ENCODE measurements at places on chromosomes 1 and 21.

- no peak for DNase-seq
These were observed 57.2 kb downstream of the NPHP4 start for GRCh38 chr1:5935026-5935425.

DNA sequence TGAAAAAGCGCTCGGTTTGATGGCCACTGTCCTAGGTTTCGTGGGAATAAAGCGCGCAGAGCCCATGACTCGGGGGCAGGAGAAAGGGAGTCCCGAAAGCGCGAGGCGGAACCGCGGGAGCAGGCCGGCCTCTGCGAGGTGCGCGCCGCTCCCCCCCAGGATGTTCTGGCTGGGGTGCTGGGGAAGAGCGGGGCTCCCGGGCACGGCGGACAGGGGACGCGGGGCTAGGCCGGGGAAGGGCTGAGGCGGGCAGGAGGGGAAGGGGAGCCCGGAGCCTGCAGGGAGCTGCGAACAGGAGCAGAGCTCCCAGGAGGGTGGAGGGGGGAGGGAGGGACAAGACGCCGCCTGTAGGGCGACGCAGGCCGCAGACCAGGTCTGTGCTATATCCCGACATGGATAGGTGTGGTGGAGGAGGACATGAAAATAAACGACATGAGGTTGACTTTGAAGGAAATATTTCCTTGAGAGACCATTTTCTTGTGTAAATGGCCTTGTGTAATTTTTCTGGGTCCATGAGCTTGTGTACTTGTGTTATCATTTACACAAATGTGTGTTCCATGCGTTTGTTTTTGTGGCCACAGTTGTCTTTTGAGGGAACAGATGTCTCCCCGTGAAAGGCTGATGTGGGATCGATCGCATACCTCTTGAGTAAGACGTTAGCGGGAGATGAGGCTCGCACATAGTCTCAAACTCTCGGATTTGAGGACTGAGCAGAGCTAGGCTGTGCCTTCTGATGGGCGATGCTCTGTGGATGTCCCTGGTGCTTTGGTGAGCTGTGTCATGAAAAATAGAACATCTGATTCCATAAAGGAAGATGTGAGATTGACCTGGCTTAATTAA lies 1.3 kb downstream of the PCNT start:
- peak; percentile 45 for DNase-seq

DNA sequence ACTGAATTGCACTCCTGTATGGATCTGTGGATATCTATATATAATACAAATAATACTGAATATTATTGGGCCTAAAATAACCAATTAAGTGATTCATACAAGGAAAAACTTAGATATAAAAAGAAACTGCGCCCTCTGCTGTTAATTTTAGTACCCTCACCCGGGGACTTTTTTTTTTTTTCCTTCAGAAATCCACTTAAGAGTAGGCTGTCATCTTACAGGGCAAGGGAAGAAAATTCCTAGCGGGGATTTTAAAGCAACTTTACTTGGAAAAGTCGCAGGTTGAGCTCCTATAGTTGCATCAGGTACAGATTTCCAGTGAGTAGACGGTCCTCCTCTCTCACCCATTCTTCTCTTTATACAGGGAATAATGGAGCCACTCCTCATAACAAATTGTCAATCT lies 1.3 kb downstream of the NTNG1 start:
- DNase-seq = no peak

GRCh38 chr1:45615885-45616284 lies 8.0 kb downstream of the CCDC17 start:
- DNase-seq = no peak

DNA sequence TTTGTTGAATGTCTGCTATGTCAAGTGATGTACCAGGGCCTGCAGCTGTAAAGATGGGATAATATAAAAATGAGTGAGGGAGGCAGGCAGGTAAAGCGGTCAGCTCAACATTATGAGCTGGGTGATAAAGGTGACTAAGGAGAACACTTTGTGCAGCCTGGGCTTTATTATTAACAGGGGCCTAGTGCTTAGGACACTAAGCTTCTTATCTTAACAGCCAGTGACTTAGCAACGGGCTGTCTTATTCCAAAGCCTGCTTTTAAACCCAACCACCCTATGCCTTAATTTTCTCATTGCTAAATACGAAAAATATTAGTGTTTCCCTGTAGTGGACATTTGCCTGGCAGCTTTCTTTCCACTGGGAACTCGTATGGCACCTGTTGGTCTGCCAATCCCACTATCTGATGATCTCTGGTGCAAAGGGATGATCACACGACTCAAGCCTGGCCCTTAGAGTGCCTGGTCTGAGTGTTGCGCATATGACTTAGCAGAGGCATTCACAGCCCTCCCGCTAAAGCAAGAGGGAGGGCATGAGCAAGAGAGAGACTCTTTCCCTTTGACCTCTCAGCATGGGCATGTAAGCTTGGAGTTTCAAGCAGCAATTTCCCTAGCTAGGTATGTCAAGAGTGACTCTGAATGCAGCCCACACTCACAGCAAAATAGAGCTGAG lies 98.6 kb upstream of the PAPPA2 start:
- no peak for DNase-seq

- peak; percentile 64 for DNase-seq
These were observed 179.4 kb downstream of the HIVEP3 start for GRCh38 chr1:41739061-41739955.

- DNase-seq = no peak
These were observed 34.2 kb downstream of the GATAD2B start for GRCh38 chr1:153888533-153888932.

- DNase-seq = no peak
These were observed 22.3 kb upstream of the PEX19 start for GRCh38 chr1:160307118-160307791.

DNA sequence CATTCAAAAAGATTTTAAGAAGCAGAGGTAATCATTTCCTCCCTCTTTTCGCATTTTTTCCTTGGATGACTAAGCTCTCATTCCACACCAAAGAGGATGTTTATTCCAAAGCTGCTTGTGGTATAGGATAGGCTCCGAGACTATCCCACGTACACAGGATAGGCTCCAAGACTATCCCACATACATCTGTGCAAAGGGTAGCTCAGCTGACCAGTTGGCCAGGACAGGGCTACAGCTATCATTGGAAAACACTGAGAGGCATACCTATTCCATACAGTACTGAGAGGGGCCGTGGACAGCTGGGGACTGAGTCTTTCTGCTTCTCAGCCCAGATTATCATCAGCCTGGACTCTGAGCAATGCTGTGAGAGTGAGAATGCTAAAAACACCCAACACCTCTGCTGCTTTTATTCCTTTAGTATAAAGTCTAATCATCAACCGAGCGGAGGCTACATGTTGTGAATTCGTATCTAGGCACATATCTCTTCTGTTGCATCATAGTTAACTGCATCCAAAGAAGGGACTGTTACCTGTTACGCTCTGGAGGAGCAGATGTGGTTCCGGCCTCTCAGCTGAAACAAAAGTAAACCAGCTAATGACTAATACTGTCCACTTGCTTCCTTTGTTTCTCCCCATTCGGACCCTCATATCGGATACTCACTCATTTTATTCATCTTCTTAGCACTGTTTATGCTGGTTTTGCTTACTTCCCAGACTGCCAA lies 141.0 kb downstream of the TNFSF18 start:
- DNase-seq = no peak

GRCh38 chr1:117826540-117827078 lies 102.8 kb downstream of the GDAP2 start:
- no peak for DNase-seq

GRCh38 chr21:45863267-45863666 lies 118.3 kb upstream of the COL6A1 start:
- no peak for DNase-seq

DNA sequence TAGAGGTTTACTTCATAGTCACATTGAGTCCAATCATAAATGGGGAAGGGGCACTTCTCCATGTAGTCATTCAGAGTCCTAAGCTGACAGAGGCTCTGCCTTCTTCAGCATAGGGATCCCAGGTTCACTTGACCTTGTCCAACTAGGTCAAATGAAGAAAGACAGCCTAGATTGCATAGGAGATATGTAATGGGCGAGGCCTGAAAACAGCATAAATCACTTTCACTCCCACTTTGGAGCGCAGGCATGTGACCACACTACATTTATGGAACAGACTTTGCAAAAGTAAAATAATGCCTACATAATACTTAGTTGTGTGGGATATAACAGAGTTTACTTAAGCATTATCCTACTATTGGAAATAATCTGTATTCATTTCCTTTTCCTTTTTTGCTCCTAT lies 51.7 kb downstream of the HOOK1 start:
- DNase-seq = no peak

GRCh38 chr1:163072658-163073057 lies 3.5 kb downstream of the RGS4 start:
- DNase-seq = no peak

- DNase-seq = no peak
These were observed 3.0 kb downstream of the HLX start for GRCh38 chr1:220882061-220882891.

DNA sequence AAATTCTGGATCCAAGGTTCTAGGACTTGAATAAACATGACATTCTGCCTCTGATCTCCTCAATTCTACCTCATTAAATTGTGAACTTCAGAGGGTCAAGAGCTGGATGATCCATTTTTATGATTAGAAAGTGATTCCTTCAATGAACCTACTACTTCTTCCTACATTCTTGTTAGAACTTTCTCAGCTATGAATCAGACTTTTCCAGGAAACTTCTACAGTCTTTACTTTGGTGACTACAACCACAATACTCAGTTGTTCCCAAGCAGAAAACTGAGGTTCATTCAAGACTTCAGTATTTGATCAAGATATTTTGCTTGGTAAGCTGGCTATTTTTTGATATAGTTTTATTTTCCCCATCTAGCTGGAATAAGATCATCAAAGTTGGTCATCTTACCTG lies 51.4 kb downstream of the CDC7 start:
- DNase-seq = no peak

GRCh38 chr1:218475699-218476098 lies 130.6 kb downstream of the TGFB2 start:
- DNase-seq = no peak

DNA sequence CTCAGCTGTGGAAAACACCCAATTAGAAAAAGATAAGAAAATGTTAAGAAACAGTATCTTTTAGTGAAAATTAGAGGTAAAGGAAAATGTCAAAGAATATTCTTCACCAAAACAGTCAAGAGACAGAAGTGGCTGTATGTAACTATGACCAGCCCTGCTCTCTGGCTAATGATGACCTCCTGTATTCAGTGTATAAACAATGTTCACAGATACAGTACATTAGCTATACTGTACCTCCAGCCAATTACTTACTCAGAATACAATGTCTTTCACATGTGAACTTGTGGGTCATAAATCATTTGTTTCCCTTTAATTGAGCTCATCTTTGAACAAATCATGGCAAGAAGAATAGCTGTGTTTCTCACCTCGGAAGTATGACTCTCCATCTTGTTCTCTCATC lies 432.0 kb downstream of the LMO4 start:
- DNase-seq = no peak

GRCh38 chr21:43210454-43211071 lies 41.8 kb downstream of the CRYAA start:
- no peak for DNase-seq

DNA sequence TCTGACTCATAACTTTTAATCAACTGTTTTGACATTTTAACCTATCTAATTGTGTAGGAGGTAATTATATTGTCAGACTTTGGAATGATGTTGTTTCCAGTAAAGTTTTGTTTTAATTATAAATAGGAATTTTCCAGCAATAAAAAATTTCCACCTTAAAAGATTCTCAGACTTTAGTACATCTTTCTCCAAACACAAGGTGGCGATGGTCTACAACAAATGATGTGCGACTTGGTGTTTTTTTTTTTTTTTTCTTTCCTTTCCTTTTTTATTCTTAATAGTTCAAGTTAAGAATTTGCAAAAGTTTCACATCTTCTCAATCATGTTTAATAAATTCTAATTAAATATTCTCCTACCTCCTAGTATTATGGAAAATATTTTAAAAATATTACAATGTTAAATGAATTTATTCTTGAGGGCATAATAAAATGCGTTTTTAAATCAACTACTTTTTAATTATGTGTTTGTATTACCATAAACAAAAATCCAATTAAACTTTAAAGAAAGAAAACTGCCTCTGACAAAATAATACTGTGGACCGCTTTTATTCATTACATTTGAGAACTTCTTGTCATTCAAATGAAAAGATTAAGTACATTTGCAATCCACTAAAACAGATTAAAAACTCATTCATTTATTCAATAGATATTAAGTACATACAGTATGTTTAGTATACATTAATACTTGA lies 4.4 kb upstream of the ADAMTS1 start:
- DNase-seq = no peak

- DNase-seq = no peak
These were observed 46.8 kb downstream of the MACO1 start for GRCh38 chr1:25477448-25478034.

- DNase-seq = no peak
These were observed 246.0 kb downstream of the TRABD2B start for GRCh38 chr1:47751193-47751592.

- no peak for DNase-seq
These were observed 27.7 kb downstream of the KIAA1614 start for GRCh38 chr1:180940445-180940844.

DNA sequence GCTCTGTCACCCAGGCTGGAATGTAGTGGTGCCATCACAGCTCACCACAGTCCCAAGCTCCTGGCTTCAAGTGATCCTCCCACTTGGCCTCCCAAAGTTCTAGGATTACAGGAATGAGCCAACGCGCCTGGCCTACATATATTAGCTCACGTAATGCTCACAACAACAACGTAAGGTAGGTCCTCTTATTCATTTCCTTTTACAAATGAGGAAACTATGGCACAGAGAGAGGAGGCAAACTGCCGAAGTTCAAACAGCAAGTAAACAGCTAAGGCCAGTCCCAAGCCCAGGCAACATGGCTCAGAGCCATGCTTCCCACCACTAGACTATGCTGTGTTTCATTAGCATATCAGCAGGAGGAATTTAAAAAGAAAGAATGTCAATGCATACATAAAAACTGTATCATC lies 284.4 kb downstream of the VAV3 start:
- DNase-seq = no peak

- no peak for DNase-seq
These were observed 3.3 kb downstream of the B3GALT2 start for GRCh38 chr1:193183019-193183627.

DNA sequence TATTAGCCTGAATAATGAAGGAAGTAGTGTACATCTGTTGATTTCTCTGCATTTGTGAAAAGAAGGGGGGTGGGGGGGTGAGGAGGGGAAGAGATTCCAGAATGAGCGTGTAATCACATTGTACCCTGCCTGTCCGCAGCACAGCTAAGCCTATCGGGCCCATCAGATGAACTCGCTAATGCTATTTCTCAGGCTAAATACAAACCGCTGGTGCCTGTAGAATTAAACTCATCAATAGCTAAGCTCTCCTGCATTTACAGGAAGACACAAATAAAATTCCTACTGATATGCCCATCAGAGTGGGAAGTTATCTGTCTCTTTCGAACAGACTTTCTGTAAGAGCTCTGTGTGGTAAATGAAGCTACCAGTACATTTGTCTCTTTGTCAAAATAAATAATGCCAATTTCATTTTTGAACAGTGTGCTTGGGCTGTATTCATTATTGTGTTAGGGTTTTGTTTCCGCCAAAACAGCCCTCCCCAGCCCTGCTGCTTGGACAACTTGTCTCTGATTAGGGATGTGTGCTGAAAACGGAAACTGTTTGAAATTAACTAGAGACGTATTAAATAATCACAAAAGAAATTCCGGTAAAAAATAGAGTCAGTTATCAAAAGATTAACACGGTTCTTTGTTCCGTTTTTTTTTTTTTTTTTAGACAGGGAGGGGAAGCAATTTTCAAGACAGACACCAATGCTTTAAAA lies 305.4 kb downstream of the TTLL7 start:
- DNase-seq = no peak

- DNase-seq = no peak
These were observed 6.7 kb upstream of the RAB3GAP2 start for GRCh38 chr1:220278991-220279390.

Measured in anterior cingulate cortex (tissue), 58 donors.